NCI-H524 (cell line): ENCODE measurements at places on chromosomes 6 and 20.

DNA sequence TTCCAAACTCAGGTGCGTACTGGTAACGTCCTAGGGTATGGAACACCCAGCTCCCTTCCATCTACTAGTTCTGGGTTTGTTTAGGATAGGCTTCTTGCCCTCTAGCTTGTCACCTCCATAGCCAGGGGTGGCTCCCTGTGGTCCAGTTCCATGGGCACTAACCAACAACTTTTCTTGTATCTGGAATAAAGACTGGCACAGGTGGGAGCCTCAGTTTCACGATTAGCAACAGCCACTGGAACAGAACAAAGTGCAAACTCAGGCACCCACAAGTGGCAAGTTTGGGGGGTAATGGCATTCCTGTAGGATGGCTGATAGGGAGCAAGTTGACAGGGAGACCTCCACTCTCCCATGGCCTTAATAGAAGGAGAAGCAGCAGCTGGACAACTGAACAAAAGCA, 5.6 kb upstream of the APMAP start:
- DNase-seq: no peak

GRCh38 chr20:56316483-56316882, 42.3 kb upstream of the FAM210B start:
- no peak for DNase-seq

- DNase-seq: no peak
Measured at GRCh38 chr20:21393816-21394519, 3.4 kb downstream of the NKX2-4 start.

DNA sequence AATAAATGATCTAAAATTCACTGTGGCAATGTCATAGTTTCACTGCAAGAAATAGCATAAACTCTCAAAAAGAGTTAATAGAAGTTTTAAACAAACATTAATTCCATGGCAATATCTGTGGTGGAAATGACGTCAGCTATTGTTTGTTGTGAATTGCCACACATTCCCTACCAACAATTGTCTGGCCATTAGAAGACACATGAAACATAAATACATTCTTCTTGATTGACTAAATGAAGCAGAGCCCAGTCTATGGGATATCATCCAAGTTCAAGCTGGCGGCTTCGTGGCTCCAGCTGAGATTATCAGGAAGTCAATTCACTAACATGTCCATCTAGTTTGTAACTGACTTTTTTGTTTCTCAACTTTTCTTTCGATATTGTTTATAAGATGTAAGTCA, 369.0 kb downstream of the ARHGAP18 start:
- DNase-seq: no peak

DNA sequence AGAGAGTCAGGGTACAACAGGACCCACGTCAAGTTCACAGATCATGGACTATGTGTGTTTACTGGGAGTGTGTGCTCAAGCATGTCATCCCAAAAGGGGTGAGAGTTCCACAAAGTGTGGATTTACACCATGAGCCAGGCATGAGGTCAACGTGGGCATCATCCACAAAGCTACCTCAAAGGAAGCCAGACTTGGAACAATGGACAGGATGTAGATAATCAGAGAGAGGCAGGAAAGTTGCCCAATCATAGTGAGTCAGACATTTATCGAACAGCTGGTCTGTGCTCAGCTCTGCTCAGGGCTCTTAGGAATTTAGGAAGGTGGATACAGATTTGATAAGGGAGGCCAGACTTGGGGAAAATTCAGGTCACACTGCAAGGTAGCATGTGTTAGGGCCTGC, 317.2 kb upstream of the CDYL start:
- no peak for DNase-seq

- no peak for DNase-seq
Measured at GRCh38 chr20:56445540-56445939, 22.9 kb upstream of the RTF2 start.

DNA sequence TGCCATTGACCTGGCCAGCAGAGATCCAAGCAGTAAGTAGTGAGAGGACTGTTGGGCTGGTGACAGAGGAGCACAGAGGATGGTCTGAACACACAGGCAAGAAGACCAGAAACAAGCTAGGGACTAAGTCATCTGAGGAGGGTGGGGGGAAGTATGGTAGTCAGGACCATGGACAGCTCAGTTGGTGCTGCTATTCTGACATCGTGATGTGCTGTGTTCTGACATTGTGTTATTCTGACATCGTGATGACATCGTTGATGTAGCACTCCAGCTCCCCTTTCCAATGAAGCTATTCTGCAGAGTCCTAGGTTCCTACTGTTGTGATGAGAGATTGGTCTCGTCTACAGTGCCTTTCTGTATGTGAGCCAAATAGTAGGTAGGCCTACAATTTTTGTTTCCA, 28.7 kb downstream of the CFAP206 start:
- DNase-seq: no peak

GRCh38 chr6:140052736-140053729, 678.6 kb upstream of the CITED2 start:
- DNase-seq: no peak

DNA sequence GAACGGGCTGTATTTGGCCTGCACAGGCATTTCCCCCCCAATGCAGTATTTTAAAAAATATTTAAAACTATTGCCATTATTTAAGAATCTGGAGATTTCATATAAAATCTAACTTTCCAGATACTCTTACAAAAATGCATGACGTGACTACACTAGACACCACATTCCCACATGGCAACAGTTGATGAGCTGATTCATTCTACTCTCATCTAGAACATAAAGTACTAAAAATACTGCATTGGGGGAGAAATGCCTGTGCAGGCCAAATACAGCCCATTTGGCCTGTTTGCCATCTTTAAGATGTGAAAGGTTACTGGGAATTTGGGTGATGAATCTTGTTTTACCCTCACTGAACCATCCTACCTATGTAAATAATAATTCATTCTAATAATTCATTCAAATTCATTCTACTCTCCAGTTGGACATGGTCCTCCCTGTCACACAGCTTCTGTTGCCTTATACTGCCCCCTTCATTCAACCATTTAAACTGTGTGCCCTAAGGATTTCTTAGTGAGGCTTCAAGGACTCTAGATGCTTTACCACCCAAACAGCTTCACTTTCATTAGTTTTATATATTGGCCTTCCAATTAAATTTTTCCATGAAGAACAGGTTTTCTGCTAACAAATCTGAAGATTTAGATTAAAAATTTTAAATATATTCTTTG, 6.9 kb upstream of the ZSCAN16 start:
- no peak for DNase-seq

- DNase-seq: no peak
Measured at GRCh38 chr6:14703586-14703985, 542.3 kb upstream of the JARID2 start.
